ENCODE measurements at places on chromosomes 6 and 20.

GRCh38 chr20:24948939-24949679 lies at the start of gene CST7:
CST7 (plus strand) TSS chr20:24949269; CDS start chr20:24949506, 237 bp downstream.
- DNase-seq = no peak

GRCh38 chr6:130677766-130678165 lies 149.4 kb upstream of the SMLR1 start:
- DNase-seq = no peak

GRCh38 chr20:43238266-43238665 lies 48.6 kb upstream of the PTPRT start:
- no peak for DNase-seq

- DNase-seq = no peak
These were observed 80.8 kb downstream of the AIG1 start for GRCh38 chr6:143141442-143141841.

GRCh38 chr6:15254070-15254975 lies 8.5 kb downstream of the JARID2 start:
- no peak for DNase-seq

GRCh38 chr20:1479831-1480595 lies 11.2 kb downstream of the SIRPB2 start:
- no peak for DNase-seq

- DNase-seq = no peak
These were observed 8.8 kb downstream of the SLC22A16 start for GRCh38 chr6:110467566-110468140.

DNA sequence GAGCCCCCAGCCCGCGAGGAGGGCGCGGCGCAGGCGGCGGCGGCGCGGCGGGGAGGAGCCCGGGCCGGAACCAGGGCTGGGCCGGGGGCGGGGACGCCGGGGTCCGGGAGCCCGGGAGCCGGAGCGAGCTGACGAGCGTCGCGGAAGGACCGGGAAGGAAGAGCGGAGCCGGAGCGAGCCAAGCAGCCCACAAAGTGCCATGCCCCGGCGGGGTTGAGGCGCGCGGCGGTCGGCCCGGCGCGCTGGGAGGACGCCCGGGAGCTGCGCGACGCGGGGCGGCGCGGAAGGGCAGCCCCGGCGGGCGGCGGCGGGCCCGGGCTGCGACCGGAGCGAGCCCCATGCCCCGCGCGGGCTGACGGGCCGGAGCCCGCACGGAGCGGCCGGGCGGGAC lies 289 bp downstream of the FOXP4 start:
- peak; percentile 50 for DNase-seq

DNA sequence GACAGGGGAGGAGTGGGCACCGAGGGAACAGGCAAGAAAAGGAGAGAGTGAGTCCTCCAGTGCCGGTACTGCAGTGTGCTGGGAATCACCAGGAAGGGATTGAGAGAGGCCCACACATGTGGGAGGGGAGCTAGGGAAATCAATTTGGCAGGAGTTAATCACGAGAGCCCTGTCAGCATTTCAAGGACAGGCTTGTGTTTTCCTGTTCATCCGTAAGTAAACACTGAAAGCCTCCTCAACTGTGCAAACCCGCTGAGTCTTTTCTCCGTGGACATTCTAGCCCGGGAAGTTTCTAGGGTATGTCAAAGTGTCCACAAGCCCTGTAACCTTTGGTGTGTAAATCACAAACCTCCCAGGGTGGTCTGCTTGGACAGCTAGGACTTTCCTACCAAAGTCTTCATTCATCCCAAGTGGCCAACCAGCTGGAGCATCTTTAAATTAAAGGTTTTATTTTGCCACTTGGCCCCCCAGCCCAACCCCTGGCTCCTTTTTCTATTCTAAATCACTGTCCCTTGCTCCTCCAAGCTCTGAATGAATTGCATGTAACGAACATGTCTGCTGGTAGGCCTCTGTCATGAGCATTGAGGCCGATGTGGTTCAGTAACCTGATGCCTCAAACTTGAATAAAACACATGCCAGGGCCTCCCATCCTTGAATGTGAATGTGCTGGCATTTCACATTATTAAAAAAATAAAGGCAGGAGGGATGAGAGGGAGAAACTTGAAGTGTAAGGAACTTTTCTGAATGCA lies 149.1 kb downstream of the ZNF217 start:
- no peak for DNase-seq

GRCh38 chr6:78995946-78996345 lies 82.1 kb downstream of the PHIP start:
- DNase-seq = no peak

- no peak for DNase-seq
These were observed 31.6 kb upstream of the CCN2 start for GRCh38 chr6:131982740-131983259.

GRCh38 chr20:53071833-53072232 lies 99.7 kb downstream of the TSHZ2 start:
- DNase-seq = no peak

DNA sequence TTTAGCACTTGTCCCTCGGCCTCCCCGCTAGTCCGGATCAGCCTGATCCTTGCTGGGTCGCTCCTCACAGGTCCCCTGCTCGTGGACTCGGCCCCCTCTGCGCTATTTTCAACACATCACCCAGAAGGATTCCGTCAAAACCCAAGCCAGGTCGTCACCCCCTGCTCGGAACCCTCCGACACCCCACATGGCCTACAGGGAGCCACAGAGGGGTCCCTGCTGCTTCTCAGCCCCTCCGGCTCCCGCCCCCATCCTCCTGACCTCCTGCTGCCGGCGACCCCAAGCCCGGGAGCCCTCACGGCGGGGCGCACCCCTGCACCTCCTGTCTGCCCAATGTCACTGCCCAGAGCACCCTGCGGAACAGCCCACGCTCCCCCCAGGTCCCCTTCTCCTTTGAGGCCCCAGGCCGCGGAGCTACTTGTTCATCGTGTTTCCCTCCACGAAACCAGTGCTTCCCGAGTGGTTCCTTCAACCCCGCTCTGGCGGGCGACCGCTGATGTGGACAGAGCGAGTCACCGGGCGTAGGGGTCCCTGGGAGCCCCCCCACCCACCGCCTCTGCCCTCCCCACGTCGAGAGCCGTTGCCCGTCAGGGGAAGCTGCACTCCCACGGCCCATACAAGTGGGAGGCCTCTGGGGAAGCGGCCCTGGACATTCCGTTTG lies 638 bp upstream of the MYL9 start:
- DNase-seq = no peak

GRCh38 chr6:159398633-159399032 lies 229.4 kb downstream of the FNDC1 start:
- DNase-seq = no peak

GRCh38 chr6:33901822-33902456 lies 98.1 kb upstream of the MLN start:
- no peak for DNase-seq
